ENCODE measurements at places on chromosomes 6 and 20. TPM values are rescaled to one million over a fixed set of nuclear protein-coding genes. Genes with fewer than 3 reads are reported as not detected.

TRIM15 gene
- total RNA-seq = not detected

FOXS1 gene
- not detected for total RNA-seq

RTF2 gene
- total RNA-seq = 75.3 TPM

ZC2HC1B gene
- total RNA-seq = not detected

BMP6 gene
- 0.44 TPM for total RNA-seq

SIRT5 gene
- 8.8 TPM for total RNA-seq

IL17F gene
- total RNA-seq = not detected

MRAP2 gene
- total RNA-seq = 1.4 TPM

ADTRP gene
- total RNA-seq = not detected

MUC22 gene
- not detected for total RNA-seq

PTCRA gene
- not detected for total RNA-seq

ARMH2 gene
- not detected for total RNA-seq

TTLL9 gene
- 2.9 TPM for total RNA-seq

HLA-DPA1 gene
- total RNA-seq = 1.8 TPM

C4B gene
- total RNA-seq = 5.3 TPM

OR2J3 gene
- total RNA-seq = not detected

SHLD1 gene
- 5.0 TPM for total RNA-seq

C6orf58 gene
- total RNA-seq = 0.82 TPM

CSNK2B gene
- total RNA-seq = 185 TPM

CDSN gene
- total RNA-seq = not detected

ATAT1 gene
- 58.2 TPM for total RNA-seq

TAGAP gene
- total RNA-seq = not detected

PSORS1C1 gene
- not detected for total RNA-seq

PSORS1C2 gene
- not detected for total RNA-seq

PACRG gene
- 0.59 TPM for total RNA-seq

DOK5 gene
- total RNA-seq = 4.1 TPM

DDR1 gene
- 178 TPM for total RNA-seq

PTK6 gene
- total RNA-seq = not detected
